ENCODE measurements at places on chromosomes 11 and 22. TPM values are rescaled to one million over a fixed set of nuclear protein-coding genes. Genes with fewer than 3 reads are reported as not detected.

DNA sequence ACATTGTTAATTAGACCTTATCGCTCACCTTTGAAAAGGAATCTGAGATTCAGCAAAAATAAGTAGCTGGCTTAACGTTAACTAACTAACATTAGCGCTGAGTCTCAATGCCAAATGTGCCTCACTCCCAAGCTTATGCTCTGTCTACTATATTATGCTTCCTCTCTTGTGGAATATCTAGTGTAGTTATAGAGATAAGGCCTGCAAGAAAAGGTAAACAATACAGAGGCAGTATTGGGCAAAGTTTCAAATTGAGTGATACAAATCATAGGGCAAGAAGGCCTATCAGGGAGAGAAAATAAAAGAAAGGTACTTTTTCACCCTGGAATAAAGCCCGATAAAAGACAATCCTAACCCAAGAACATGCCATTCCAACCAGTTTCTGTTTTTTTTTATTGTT is 61.6 kb upstream of the SLC17A6 start:
- DNase-seq: no peak

TMEM191C gene
- 0.59 TPM for total RNA-seq

DNA sequence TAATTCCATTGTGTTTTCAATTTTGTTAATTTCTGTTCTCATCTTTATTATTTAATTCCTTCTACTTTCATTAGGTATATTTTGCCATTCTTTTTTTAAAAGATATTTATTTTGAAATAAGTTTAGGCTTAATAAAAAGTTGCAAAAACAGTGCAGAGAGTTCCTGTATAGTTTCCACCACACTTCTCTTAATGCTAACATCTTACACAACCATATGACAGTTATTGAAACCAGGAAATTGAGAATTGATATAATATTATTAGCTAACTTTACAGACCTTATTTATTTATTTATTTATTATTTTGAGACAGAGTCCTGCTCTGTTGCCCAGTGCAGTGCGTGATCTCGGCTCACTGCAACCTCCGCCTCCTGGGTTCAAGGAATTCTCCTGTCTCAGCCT is 13.8 kb upstream of the SPDYC start:
- DNase-seq: no peak

DNA sequence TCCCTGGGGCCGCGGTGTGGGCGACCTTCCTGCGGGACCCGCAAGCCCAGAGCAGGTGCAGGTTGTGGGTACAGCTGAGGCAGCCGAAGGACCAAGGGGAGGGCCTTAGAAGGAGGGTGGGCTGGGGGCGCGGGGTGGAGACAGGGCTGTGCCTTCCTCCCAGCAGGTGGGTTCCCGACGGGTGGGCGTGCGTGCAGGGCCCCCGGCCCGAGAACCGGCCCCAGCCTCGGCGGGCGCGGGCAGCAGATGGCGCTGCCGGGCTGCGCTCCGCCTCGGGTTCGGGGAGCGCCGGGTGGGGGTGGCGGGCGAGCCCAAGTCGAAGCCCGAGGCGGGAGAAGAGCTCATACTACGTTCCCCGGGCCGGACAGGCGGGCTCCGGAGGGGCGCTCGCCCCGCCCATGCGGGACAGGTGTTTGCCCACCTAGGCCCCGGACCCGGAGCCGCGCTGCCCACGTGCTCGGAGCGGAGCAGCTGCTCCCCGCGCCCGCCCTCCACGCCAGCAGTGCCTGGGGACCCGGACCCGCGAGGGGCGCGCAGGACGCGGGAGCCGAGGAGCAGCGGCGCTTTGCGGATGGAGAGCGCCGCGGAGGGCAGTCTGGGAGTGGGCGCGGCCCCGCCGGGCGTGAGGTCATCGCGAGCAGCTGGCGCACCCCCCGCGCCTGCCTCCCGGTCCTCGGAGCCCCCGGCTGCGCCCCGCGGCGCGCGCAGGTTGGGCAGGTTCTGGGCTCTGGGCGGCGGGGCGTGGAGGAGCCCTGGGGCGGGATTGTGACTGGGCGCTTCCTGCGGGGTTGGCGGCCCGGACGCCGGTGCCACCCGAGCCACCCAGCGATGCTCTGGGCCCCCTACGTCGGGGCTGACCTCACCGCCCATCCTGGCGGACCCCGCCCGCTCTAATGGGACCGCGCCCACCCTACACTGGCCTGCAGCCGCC is 25.3 kb downstream of the DUSP8 start:
- DNase-seq: no peak

MMP10 gene
- total RNA-seq: not detected

DNA sequence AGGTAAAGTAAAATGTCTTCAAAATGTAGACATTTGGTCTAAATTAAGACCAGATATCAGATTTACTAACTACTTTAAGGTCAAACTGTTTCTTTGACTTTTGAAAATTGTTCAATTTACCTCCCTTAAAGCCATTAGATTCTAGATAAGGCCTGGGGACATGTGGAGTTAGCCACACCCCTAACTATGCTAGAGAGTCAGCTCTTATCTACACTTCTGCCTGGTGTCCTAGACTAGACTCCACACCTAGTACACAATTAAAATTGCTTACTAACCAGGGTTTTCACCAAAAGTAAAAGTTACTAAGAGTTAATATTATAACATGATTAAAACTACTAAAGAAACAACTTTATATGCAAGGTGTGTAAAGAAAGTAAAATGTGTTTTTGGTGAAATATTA is 43.6 kb upstream of the DBX1 start:
- DNase-seq: no peak

Measured in activated T-helper 1 cell treated with anti-CD3 and anti-CD28 coated beads, Interleukin-12 subunit alpha, Interleukin-12 subunit beta, Interleukin-2, Interleukin-4 antibody, amounts not matched to agents 30 ng/mL and 10 ng/mL and 1 ng/mL, durations not matched to agents 14 hours and 24 hours and 36 hours (primary cell).